ENCODE measurements at places on chromosomes 1 and 21. TPM values are rescaled to one million over a fixed set of nuclear protein-coding genes. Genes with fewer than 3 reads are reported as not detected.

- no peak for DNase-seq
Measured at GRCh38 chr1:64960731-64961130, 5.6 kb downstream of the JAK1 start.

- DNase-seq: no peak
Measured at GRCh38 chr1:3890389-3891328, 9.4 kb downstream of the C1orf174 start.

- DNase-seq: no peak
Measured at GRCh38 chr1:55310505-55310971, 95.4 kb upstream of the USP24 start.

- DNase-seq: no peak
Measured at GRCh38 chr1:13935336-13935735, 235.3 kb downstream of the PRDM2 start.

DNA sequence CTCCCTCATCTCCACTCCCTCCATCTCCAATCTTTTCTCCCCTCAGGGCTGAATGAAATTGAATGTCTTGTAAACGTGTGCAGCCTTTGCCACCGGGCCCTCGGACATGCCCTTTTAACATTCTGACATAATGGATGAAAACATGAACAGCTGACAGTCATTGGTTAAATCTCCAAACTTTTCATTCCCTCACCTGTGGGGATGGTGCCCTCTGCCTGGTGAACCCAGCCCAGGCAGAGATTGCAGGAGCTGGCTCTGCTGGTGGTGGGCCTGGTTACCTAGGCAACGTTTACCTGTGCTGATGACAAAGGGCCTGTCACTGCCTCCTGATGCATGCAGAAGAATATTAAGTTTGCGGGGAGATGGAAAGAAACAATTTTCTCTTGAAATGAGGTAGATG, 21.3 kb downstream of the ST6GALNAC3 start:
- DNase-seq: no peak

DNA sequence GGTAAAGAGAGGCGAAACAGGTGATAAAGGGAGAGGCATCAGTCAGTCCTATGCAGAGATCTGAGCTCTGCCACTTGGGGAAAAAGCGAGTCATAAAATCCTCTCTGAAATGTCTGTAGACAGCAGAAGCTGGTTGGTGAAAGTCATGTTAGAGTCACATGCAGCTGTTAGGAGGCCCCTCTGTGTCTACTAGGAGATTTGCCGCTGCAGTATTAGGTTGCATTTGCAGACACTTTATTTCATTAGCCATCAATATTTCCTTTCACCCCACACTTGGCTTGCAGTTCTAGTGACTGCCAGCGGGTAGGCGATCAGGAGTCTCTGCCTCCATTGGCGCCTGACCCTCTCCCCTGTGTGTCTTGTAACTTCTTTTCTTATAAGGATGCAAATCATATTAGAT, 16.2 kb downstream of the ATP1A4 start:
- DNase-seq: no peak

GRCh38 chr1:218837051-218837450, 336.6 kb upstream of the LYPLAL1 start:
- no peak for DNase-seq

GRCh38 chr1:228362884-228363450, 43.7 kb downstream of the TRIM11 start:
- no peak for DNase-seq

- DNase-seq: no peak
Measured at GRCh38 chr1:37926038-37926924, 20.6 kb downstream of the INPP5B start.

DNA sequence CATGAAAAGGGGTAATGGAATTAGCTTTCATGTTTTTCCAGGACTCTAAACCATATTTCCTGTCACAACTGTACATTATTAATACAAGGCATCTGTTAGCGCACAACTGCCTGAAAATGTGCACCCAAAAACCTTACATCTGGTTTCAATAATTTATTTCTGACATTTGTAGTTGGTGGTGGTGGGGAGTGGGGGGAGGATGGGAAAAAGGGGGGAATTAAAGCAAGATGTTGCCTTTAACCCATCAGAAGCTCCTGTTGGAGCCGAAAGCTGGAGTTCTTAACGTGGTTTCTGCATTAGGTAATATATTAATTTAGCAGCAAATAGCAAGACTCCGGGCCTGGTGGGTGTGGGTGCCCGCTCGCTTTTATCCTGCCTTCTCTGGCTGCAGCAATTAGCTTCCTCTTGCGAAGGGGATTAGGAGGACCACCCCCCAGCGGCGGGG, 36.9 kb upstream of the HHAT start:
- DNase-seq: no peak

GRCh38 chr1:198155253-198155652, 1.5 kb upstream of the NEK7 start:
- no peak for DNase-seq

DNA sequence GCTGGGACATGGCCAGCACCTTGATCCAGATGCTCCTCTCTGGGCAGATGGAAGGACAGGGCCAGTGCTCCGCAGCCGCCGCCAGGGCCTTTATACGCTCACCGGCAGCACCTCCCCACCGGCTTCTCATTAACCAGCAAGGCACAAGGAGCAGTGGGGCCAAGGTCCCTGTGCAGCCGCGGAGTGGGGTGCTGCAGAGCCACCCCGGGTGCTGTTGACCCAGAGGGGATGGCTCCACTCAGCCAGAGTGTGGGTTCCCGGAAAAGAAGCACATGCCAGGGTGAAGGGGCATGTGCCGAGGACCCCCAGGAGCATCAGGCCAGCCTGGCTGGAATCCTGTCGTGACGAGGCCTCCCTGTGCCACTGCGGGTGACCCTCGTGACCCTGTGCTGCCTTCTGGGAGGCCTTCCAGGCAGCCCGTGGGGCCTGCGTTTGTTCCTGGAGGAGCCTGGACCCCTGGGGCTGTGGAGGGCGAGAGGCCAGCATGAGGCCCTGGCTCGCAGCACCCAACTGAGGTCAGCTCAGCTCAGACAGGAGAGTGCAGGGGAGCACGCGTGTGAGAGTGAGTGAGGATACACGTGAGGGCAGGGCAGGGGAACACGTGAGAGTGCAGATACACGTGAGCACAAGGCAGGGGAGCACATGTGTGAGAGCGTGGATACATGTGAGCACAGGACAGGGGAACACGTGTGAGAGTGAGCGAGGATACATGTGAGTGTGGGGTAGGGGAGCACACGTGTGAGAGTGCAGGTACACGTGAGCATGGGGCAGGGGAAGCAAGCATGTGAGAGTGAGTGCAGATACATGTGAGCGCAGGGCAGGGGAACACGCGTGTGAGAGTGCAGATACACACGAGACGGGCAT, at the start of gene FTCD:
Gene FTCD (minus strand): TSS at position 66 of the 864 bp plus-strand sequence. CDS start 56 bp downstream, at position 10.
- DNase-seq: peak; percentile 38

GRCh38 chr1:45442272-45442671, 48.7 kb downstream of the TESK2 start:
- DNase-seq: no peak

- DNase-seq: peak; percentile 40
Measured at GRCh38 chr1:207762622-207763021, 10.8 kb downstream of the CD46 start.

GRCh38 chr1:30273021-30273325, 450.4 kb downstream of the MATN1 start:
- no peak for DNase-seq

DNA sequence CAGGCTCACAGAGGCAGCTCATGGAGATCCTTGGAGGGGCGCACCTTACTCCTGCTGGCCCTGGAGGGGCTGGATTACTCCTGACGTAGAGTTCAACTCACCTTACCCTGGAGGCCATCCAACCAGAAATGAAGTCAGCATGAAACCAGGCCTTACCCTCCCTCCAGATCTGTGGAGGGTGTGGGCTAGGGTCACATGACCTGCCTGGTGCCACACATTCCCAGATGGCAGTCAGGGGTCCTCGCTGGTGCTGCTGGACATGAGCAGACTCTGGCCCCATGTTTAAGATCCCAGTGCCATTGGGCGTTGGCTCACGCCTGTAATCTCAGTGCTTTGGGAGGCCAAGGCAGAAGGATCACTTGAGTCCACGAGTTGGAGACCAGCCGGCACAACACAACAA, 4.5 kb downstream of the C21orf58 start:
- DNase-seq: peak; percentile 10

- DNase-seq: no peak
Measured at GRCh38 chr1:30762152-30762929, 4.8 kb upstream of the LAPTM5 start.

GRCh38 chr1:24751833-24752232, 6.6 kb downstream of the CLIC4 start:
- no peak for DNase-seq

- no peak for DNase-seq
Measured at GRCh38 chr21:36861595-36862323, 104.7 kb downstream of the HLCS start.

GRCh38 chr1:77797991-77798390, 18.5 kb downstream of the MIGA1 start:
- no peak for DNase-seq

GRCh38 chr21:41825216-41825615, 53.9 kb downstream of the PRDM15 start:
- peak; percentile 23 for DNase-seq

GRCh38 chr1:214076708-214077065, 88.9 kb downstream of the PROX1 start:
- no peak for DNase-seq

- DNase-seq: no peak
Measured at GRCh38 chr1:41009466-41009865, 12.1 kb downstream of the SLFNL1 start.

The KRTAP8-1 gene
- total RNA-seq: not detected

The PIAS3 gene
- total RNA-seq: 13.2 TPM

The ERG gene
- total RNA-seq: 17.8 TPM

The APP gene
- 292 TPM for total RNA-seq

The TNFRSF25 gene
- 13.7 TPM for total RNA-seq

The ETV3 gene
- total RNA-seq: 16.4 TPM

The CLEC20A gene
- total RNA-seq: not detected

The RRP15 gene
- total RNA-seq: 21.7 TPM

The ST6GALNAC5 gene
- 0.46 TPM for total RNA-seq

The DISP1 gene
- 5.1 TPM for total RNA-seq
